Omental fat pad (tissue), 4 donors: ENCODE measurements at places on chromosomes 1 and 21. TPM values are rescaled to one million over a fixed set of nuclear protein-coding genes. Genes with fewer than 3 reads are reported as not detected.

- no peak for DNase-seq
Observed at GRCh38 chr1:196361112-196361714, 247.0 kb downstream of the KCNT2 start.

Gene S100A9
- 436 TPM for total RNA-seq

Gene OR2L2
- not detected for total RNA-seq

GRCh38 chr1:208078752-208079151, 165.4 kb downstream of the PLXNA2 start:
- no peak for DNase-seq

Gene OPTC
- not detected for total RNA-seq

Gene C2CD4D
- total RNA-seq, result 1.9 TPM

GRCh38 chr1:156476501-156477298, 23.9 kb downstream of the MEF2D start:
- no peak for DNase-seq

GRCh38 chr21:30251781-30252180, 31.0 kb downstream of the KRTAP24-1 start:
- no peak for DNase-seq
